ENCODE measurements at places on chromosomes 7 and 10. TPM values are rescaled to one million over a fixed set of nuclear protein-coding genes. Genes with fewer than 3 reads are reported as not detected.

The SPDYE6 gene
- not detected for total RNA-seq

GRCh38 chr7:67387851-67388250 lies 391.2 kb downstream of the TYW1 start:
- DNase-seq, result no peak

The OPN1SW gene
- not detected for total RNA-seq

The PCGF5 gene
- 42.9 TPM for total RNA-seq

The FBXO24 gene
- total RNA-seq, result 2.2 TPM

The PDE1C gene
- not detected for total RNA-seq

GRCh38 chr7:84251277-84251781 lies 56.7 kb upstream of the SEMA3A start:
- DNase-seq, result no peak

DNA sequence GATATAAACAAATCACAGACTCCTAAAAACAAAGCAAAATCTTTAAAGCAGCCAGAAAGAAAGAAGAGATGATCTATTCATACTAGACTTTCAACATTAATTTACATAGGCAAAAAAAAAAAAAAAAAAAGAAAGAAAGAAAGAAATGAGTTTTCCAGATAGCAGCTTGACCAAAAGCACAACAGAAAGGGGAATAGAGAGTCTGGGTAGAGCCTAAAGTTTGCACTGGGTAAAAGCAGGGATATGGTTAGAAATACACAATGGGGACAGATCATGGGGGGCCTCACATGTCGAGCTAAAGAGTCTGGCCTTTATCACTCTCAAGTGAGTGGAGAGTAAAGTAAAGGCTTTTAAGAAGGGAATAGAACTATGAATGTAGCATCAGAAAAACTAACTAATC lies 169.8 kb downstream of the SGMS1 start:
- DNase-seq, result no peak

DNA sequence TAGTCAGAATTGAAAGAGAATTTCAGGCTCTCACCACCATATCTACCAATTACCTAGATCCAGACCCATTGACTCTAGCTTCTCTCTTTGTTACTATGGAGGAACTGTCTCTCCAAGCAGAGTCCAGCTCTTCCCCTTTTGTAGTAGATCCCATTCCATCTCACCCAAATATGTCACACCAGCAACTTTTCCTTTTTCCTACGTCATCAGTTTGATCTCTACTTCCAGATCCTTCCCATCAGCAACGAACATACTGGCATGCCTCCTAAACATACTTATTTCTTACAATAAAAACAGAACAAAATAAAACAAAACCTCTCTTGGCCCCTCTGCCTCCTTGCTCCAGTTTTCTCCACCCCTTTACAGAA lies 5.9 kb upstream of the CALU start:
- DNase-seq, result no peak

DNA sequence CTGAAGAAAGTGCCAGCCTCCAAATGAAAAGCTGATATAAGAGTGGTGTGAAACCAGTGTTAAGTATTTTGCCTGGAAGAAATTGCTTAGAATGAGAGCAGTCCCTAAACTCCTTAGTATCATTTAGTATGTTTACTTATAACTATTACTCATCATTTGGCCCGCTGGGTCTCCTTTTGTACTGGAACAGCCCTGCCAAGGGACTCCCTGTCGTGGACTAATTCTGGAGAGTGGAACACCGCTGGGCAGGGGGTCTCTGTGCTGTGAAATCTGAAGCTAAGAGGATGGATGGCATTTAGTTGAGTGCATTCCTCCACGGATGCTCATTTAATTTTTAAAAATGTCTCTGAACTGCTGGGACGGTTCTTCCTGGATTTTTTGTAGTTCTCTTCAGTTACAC lies 889.9 kb upstream of the C7orf33 start:
- no peak for DNase-seq
